Activated CD4-positive, alpha-beta memory T cell treated with anti-CD3 and anti-CD28 coated beads, Interleukin-2, amount 10 ng/mL, durations not matched to agents 7 days and 5 days (primary cell): ENCODE measurements at places on chromosomes 4 and X. TPM values are rescaled to one million over a fixed set of nuclear protein-coding genes. Genes with fewer than 3 reads are reported as not detected.

C4orf50 gene
- 1.2 TPM for total RNA-seq

GRCh38 chr4:136742333-136742732 lies 790.0 kb downstream of the PCDH18 start:
- no peak for DNase-seq

DNA sequence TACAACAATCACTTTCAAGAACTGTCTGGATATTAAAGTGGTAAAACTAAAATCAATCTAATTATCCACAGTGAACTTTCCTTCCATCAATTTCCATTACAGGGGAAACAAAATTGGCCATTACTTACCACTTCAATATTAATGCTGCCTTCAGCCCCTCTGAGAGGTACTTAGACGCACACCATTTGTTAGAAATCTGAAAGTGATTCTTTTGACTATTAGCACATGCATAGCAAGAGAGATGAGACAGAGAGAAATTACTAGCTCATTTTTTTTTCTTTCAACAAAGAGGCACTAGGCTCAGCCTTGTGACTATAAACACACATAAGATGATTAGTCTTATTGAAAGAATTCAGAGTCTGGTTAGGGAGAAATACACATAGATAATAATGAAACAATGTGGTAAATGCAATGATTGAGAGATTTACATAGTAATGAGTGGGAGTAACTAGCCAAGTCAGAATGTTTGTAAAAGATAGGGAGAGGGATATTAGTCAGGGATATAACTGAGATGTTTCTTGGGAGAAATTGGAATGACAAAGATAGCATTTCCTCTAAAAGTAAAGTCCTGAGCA lies 93.3 kb downstream of the YIPF7 start:
- no peak for DNase-seq

- DNase-seq = no peak
Measured at GRCh38 chrX:47863187-47863586, 26.5 kb downstream of the ZNF81 start.

DNA sequence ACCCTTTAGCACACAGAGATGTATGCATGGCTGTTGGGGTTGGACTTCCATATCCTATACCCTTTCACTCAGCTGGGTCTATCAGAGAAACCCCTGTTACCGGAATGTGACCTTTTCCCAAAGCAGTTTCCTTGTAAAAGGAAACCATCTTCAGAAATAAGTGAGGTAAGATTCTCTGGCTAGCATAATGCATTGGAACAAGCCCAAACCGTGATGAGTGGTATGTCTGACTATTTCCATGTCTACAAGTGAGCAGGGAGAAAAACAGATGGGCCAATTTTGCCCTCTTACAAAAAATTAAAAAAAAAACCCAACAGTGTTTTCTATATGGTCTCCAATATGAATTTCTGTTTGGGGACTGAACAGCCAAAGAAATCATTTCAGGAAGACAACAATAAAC lies 283.9 kb downstream of the SMARCA1 start:
- no peak for DNase-seq

SYP gene
- total RNA-seq = 1.2 TPM

DRD5 gene
- total RNA-seq = not detected

DNA sequence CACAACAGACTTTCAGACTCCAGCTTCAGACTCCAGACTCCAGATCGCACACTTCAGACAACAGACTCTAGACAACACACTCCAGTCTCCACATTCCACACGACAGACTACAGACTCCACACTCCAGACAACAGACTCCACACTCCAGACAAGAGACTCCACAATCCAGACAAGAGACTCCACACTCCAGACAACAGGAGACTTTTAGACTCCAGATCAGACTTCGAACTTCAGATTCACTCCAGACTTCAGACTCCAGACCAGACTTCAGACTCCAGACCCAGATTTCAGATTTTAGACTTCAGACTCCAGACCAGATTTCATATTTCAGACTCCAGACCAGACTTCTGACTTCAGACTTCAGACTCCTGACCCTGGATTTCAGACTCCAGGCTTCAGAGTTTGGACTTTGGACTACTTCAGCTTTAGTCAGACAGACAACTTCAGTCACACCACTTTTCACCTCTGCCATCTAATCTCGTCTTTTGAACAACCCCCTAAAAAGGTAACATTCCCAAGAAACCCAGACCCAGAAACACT lies 29.0 kb upstream of the TLR2 start:
- DNase-seq = no peak

- no peak for DNase-seq
Measured at GRCh38 chr4:99430106-99430505, 5.0 kb downstream of the ADH7 start.

GAB3 gene
- 10.5 TPM for total RNA-seq

GRCh38 chr4:17323554-17324385 lies 188.1 kb downstream of the QDPR start:
- DNase-seq = no peak

SPANXN3 gene
- not detected for total RNA-seq

- no peak for DNase-seq
Measured at GRCh38 chr4:68249434-68249833, 3.9 kb upstream of the TMPRSS11B start.

DCX gene
- total RNA-seq = not detected

DNA sequence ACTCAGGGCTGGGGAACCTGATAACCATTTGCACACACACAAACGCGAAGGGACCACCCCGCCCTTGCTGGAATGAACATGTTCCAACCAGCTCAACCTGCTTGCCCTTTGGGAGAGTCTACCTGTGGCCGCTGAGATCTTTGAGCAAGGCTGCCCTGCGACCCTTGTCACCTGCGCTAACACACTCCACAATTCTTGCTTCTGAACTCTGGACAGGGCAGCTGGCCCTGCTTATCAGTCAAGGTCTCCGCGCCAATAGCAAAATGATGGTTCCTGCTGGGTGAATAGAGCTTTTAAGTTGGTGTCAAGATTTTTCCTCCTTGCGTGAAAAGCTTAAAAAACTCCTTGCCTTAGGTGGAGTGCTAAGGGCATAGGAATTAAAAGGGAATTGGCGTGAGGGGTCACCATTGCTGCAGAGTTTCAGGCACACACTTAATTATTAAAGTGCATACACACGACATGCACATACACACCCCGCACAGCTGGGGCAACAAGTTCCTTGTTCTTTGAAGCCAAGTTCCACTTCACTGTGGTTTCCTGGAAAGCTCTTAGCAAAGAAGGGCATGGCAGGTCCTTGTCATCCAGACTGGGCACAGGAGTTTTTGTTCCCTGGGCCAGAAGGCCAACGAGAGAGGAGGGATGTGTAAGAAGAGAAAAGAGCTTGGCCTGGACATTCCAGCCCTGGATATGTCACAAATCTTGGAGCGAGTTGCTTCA lies 207.7 kb downstream of the STIM2 start:
- no peak for DNase-seq

FGFR3 gene
- total RNA-seq = 0.45 TPM

RELL1 gene
- total RNA-seq = 44.9 TPM

CXCL3 gene
- total RNA-seq = not detected

DNA sequence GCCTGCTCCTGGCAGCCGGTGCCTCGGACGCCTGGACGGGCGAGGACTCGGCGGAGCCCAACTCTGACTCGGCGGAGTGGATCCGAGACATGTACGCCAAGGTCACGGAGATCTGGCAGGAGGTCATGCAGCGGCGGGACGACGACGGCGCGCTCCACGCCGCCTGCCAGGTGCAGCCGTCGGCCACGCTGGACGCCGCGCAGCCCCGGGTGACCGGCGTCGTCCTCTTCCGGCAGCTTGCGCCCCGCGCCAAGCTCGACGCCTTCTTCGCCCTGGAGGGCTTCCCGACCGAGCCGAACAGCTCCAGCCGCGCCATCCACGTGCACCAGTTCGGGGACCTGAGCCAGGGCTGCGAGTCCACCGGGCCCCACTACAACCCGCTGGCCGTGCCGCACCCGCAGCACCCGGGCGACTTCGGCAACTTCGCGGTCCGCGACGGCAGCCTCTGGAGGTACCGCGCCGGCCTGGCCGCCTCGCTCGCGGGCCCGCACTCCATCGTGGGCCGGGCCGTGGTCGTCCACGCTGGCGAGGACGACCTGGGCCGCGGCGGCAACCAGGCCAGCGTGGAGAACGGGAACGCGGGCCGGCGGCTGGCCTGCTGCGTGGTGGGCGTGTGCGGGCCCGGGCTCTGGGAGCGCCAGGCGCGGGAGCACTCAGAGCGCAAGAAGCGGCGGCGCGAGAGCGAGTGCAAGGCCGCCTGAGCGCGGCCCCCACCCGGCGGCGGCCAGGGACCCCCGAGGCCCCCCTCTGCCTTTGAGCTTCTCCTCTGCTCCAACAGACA lies 4.4 kb downstream of the SOD3 start:
- no peak for DNase-seq

COL4A6 gene
- total RNA-seq = not detected

DNA sequence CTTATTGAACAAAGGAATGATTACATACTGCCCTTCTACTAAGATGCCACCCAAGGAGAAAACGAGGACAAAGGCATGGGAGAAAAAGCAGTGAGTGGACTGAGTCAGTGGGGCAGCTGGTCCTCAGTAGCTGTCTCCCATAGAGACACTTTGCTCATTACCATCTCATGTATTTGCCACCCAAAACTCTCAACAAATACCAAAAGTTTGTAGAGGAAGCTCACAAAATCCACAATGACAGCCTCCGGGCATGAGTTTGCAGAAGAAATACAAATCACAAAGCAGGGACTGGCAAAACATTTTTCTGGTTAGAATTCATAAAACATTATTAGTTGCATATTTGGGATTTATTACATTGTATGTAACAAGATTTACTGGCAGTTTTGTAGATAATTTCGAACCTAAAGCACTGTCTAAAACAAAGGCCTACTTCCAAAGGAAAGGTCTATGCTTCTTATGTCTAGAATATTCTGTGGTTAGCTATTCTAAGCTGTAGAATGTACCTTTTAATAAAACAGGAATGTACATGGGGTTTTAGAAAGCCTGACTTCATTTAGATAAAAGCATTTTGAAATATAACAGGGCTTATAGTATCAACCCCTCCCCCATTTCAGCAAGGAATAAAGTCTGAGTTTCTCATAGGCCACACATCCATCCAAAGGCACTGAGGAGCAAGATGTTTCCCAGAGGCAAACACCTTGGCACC lies 17.7 kb downstream of the PCDH18 start:
- no peak for DNase-seq

GRCh38 chr4:114312338-114312737 lies 286.3 kb upstream of the UGT8 start:
- no peak for DNase-seq

DNA sequence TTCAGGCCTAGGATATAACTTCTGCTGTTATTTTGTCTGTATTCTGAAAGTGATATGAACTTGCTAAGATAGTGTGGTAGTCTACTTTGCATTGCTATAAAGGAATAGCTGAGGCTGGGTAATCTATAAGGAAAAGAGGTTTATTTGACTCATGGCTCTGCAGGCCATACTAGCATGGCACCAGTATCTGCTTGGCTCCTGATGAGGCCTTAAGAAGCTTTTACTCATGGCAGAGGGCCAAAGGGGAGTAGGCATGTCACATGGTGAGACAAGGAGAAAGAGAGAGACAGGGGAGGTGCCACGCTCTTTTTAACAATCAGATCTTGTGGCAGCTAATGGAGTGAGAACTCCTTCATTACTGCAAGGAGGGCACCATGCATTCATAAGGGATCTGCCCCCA lies 247.3 kb downstream of the GPAT3 start:
- no peak for DNase-seq

GNRHR gene
- not detected for total RNA-seq

DUX4 gene
- not detected for total RNA-seq

SLC9B1 gene
- 1.9 TPM for total RNA-seq

TRIM75 gene
- total RNA-seq = not detected

DNA sequence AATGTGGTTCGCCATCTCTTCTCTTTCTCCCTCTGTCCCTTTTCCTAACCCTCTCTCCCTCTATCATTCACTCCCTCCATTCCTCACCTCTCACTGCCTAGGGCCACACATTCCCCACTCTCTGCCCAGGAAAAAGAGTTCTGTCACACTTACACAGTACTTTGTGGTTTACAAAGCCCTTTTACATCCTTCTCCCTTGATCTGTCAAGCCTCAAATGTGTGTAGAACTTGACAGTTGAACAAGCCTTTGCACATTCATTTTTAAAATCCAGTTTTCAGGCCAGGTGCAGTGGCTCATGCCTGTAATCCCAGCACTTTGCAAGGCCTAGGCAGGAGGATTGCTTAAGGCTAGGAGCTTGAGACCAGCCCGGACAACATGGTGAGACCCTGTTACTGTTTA lies 156.3 kb downstream of the VSIG4 start:
- no peak for DNase-seq

MSANTD1 gene
- 0.65 TPM for total RNA-seq

GRCh38 chr4:168791376-168791775 lies 218.7 kb downstream of the CBR4 start:
- DNase-seq = no peak

CTSO gene
- 5.3 TPM for total RNA-seq

DNA sequence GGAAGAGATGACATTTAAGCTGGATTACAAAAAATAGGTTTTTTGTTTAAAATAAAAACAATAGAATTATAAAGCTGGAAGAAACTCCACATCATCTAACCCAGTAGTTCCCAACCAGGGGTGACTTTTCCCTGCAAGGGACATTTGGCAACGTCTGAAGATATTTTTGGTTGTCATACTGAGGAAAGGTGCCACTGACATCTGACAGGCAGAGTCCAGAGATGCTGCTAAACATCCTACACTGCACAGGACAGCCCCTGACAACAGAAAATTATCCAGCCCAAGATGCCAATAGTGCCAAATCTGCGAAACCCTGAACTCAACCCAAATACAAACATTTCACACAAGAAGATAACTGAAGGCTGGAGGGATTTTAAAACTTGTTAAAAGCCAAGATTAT lies 18.5 kb downstream of the TAB3 start:
- DNase-seq = no peak

DNA sequence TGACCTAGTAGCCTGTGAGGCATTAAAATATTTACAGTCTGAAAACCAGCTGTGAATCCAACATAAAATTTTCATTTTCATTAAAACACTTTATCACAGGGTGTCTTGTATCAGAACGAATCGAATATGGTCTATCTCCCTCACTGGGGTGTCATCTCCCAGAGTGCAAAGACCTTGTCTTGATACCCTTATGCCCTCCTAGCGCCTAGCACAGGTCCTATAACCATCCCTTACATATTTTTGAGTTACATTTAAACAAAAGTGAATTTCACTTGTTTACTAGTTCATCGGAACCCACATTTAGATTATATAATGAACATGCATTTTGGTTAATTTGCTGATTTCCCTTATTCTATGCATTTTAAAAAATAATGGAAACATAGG lies 14.0 kb downstream of the DIPK2B start:
- DNase-seq = no peak
